A549 treated with CpdA at 1 μM for 4 hours (cell line): ENCODE measurements at places on chromosomes 12 and 14. TPM values are rescaled to one million over a fixed set of nuclear protein-coding genes. Genes with fewer than 3 reads are reported as not detected.

The TAS2R30 gene
- not detected in 5 replicates for total RNA-seq

The ASB2 gene
- 1.5 to 3.5 TPM (median 1.9 TPM) in 5 replicates for total RNA-seq

The TSPAN19 gene
- 0.31 TPM in 1 of 5 replicates, not detected in the others for total RNA-seq

The ITGB7 gene
- total RNA-seq, result 0.29 to 0.56 TPM (median 0.45 TPM) in 5 replicates

The NUP37 gene
- 66.5 to 82.8 TPM (median 74.1 TPM) in 5 replicates for total RNA-seq

The KRT7 gene
- total RNA-seq, result 3,689 to 4,475 TPM (median 3,814 TPM) in 5 replicates

The SH2B3 gene
- 6.4 to 8.1 TPM (median 6.7 TPM) in 5 replicates for total RNA-seq

The COA8 gene
- total RNA-seq, result 45.8 to 56.3 TPM (median 53.6 TPM) in 5 replicates

The ACOT6 gene
- not detected in 5 replicates for total RNA-seq

The INSM2 gene
- total RNA-seq, result 0.02 to 0.05 TPM in 2 of 5 replicates, not detected in the others

The ANKS1B gene
- 0.24 to 0.63 TPM (median 0.47 TPM) in 5 replicates for total RNA-seq

The SIX6 gene
- not detected in 5 replicates for total RNA-seq

The HOXC12 gene
- total RNA-seq, result not detected in 5 replicates

The GALNT16 gene
- 2.5 to 3.8 TPM (median 3.6 TPM) in 5 replicates for total RNA-seq

The HOXC4 gene
- total RNA-seq, result 2.4 to 4.2 TPM (median 4.0 TPM) in 5 replicates

The CNPY2 gene
- 103 to 164 TPM (median 154 TPM) in 5 replicates for total RNA-seq

The ATL1 gene
- total RNA-seq, result 3.9 to 6.3 TPM (median 4.7 TPM) in 5 replicates

The PNP gene
- total RNA-seq, result 171 to 195 TPM (median 176 TPM) in 5 replicates
